T-cell (primary cell): ENCODE measurements at places on chromosomes 2 and 18. TPM values are rescaled to one million over a fixed set of nuclear protein-coding genes. Genes with fewer than 3 reads are reported as not detected.
A peak's percentile ranks its signal among the peaks of the same experiment; 100 is the strongest.

DNA sequence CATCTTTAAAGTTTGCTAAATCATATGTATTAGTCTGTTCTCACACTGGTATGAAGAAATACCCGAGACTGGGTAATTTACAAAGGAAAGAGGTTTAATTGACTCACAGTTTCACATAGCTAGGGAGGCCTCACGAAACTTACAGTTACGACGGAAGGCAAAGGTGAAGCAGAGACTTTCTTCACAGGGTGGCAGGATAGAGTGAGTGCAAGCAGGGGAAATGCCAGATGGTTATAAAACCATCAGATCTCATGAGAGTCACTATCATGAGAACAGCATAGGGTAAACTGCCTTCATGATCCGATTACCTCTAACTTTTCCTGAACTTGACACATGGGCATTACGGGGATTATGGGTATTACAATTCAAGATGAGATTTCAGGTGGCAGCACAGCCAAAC is 1075.2 kb upstream of the NRXN1 start:
- H3K36me3 ChIP-seq = no peaks in the 10 kb centered on the region
- no peak for DNase-seq
- H3K4me1 ChIP-seq = no peaks in the 10 kb centered on the region
- H3K27ac ChIP-seq = no peak overlapping the region

DNA sequence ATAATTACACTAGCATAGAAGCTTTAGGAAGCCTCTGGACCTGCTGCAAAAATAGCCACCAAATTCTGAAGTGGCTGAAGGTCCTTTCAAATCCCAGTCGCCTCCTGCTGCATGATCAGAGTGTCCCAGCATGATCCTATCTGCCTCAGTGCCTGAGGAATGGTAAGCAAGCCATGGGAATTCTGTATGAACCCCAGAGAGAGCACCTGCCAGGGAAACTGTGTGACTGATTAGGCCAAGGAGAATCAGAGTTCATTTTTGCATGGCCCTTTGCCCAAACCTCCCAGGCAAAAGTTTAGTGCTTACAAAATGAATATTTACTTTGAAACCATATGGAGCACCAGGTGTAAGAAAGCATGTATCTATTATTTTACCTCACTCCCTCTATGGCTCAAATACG is 221.4 kb downstream of the ARL4C start:
- peaks cover 8% of the 10 kb centered on the region for H3K4me1 ChIP-seq
- no peak overlapping the region for H3K4me3 ChIP-seq
- no peaks in the 10 kb centered on the region for H3K27me3 ChIP-seq
- no peak for DNase-seq
- no peak overlapping the region for H3K27ac ChIP-seq

- H3K4me3 ChIP-seq = no peak overlapping the region
- no peaks in the 10 kb centered on the region for H3K4me1 ChIP-seq
- DNase-seq = no peak
- H3K36me3 ChIP-seq = no peaks in the 10 kb centered on the region
- H3K27ac ChIP-seq = no peak overlapping the region
These were observed 68.3 kb downstream of the MARCO start for GRCh38 chr2:119010336-119010735.

GRCh38 chr2:44459739-44460138 is 98.0 kb downstream of the CAMKMT start:
- H3K4me3 ChIP-seq = no peak overlapping the region
- H3K4me1 ChIP-seq = no peaks in the 10 kb centered on the region
- no peaks in the 10 kb centered on the region for H3K36me3 ChIP-seq
- no peak overlapping the region for H3K27ac ChIP-seq
- DNase-seq = no peak
- no peaks in the 10 kb centered on the region for H3K27me3 ChIP-seq

- peaks cover 24% of the 10 kb centered on the region for H3K27me3 ChIP-seq
- H3K36me3 ChIP-seq = no peaks in the 10 kb centered on the region
- DNase-seq = no peak
- no peak overlapping the region for H3K27ac ChIP-seq
These were observed 270.9 kb downstream of the CYP26B1 start for GRCh38 chr2:71876542-71877451.

GRCh38 chr18:35616664-35617423 is 35.3 kb downstream of the GALNT1 start:
- peak; percentile 35 for DNase-seq
- H3K27ac ChIP-seq = peak overlapping the region; percentile 67
- no peaks in the 10 kb centered on the region for H3K36me3 ChIP-seq
- H3K4me3 ChIP-seq = peak overlapping the region; percentile 13
- H3K4me1 ChIP-seq = peaks cover 4% of the 10 kb centered on the region

DNA sequence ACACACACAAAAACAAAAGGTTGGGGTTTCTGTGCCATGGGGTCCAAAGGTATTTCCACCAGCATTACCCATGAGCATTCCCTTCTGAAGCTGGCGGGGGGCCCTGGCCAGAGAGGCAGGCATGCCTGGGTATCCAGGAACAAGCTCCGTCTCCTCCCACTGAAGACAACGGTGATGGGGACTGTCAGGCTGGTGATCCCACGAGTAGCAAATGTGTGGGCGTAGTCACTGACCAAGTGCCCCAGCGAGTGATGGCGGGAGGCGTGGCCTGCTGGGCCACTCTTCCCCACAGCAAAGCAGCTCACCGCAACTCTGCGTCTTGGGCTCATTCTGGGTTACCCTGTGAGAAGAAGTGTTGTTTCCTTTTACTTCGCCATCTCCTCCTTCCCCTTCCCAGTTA is 270.6 kb downstream of the CDCA7 start:
- no peak overlapping the region for H3K4me3 ChIP-seq
- H3K36me3 ChIP-seq = no peaks in the 10 kb centered on the region
- DNase-seq = no peak

DNA sequence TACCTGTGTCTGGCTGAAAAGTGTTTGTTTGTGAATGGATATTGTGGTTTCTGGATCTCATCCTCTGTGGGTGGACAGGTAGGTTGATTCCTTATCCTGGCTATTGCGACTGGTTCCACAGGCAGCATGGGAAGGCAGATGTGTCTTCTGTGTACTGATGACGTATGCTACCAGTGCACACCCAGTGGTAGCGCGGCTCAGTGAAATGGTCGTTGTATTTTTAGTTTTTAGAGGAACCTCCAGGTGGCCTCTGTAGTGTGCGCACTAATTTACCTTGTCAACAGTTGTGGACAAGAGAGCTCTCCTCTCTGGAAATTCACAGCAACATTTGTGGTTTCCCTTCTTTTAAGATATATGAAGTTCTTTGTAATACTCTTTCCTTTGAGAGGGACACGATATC is 52.5 kb downstream of the CCDC74A start:
- peaks cover 5% of the 10 kb centered on the region for H3K27me3 ChIP-seq
- no peaks in the 10 kb centered on the region for H3K4me1 ChIP-seq
- no peaks in the 10 kb centered on the region for H3K36me3 ChIP-seq
- no peak for DNase-seq
- H3K27ac ChIP-seq = no peak overlapping the region
- no peak overlapping the region for H3K4me3 ChIP-seq

DNA sequence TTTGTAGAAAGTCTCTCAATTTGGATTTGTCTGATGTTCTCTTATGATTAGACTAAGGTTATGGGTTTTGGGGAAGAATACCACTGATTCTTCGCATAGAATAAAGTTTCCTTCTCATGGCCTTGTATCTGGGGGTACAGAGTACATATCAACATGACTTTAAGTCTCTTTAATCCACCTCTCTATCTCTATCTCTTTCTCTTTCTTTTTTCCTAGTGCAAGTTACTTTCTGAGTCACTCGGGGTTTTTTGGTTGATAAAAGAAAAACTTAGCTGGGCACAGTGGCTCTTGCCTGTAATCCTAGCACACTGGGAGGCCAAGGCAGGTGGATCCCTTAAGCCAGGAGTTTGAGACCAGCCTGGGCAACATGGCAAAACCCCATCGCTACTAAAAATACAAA is 100.1 kb upstream of the MAP4K3 start:
- no peaks in the 10 kb centered on the region for H3K36me3 ChIP-seq
- H3K4me1 ChIP-seq = no peaks in the 10 kb centered on the region
- H3K4me3 ChIP-seq = no peak overlapping the region
- no peaks in the 10 kb centered on the region for H3K27me3 ChIP-seq
- no peak for DNase-seq

- DNase-seq = no peak
- H3K4me1 ChIP-seq = no peaks in the 10 kb centered on the region
- no peaks in the 10 kb centered on the region for H3K36me3 ChIP-seq
- no peak overlapping the region for H3K27ac ChIP-seq
- no peak overlapping the region for H3K4me3 ChIP-seq
- no peaks in the 10 kb centered on the region for H3K27me3 ChIP-seq
These were observed 310.4 kb upstream of the CCDC68 start for GRCh38 chr18:55269622-55270021.

DNA sequence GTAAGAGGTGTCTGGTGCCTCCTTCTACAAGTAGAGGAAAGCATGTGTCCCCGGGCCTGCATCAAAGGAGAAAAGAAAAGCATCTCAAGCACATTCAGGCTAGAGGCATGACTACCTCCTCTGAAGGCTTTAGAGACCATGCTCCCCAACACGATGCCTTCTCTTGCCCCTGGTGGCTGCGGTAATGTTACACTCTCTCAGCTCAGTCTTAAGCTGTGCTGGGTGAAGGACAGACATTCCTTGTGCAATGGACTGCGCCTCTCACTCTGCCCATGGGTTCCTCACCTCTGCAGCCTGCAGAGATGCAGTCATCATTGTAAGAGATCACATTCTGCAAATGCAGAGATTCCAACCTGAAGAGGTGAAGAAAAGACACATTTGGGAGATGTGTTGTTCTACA is 148.2 kb upstream of the HNRNPA3 start:
- no peaks in the 10 kb centered on the region for H3K27me3 ChIP-seq
- no peaks in the 10 kb centered on the region for H3K4me1 ChIP-seq
- no peak overlapping the region for H3K4me3 ChIP-seq
- no peak overlapping the region for H3K27ac ChIP-seq
- no peak for DNase-seq
- H3K36me3 ChIP-seq = no peaks in the 10 kb centered on the region

- DNase-seq = no peak
- no peak overlapping the region for H3K27ac ChIP-seq
- no peak overlapping the region for H3K4me3 ChIP-seq
- H3K27me3 ChIP-seq = no peaks in the 10 kb centered on the region
- H3K36me3 ChIP-seq = no peaks in the 10 kb centered on the region
These were observed 520.9 kb downstream of the CPS1 start for GRCh38 chr2:211077216-211077767.

DNA sequence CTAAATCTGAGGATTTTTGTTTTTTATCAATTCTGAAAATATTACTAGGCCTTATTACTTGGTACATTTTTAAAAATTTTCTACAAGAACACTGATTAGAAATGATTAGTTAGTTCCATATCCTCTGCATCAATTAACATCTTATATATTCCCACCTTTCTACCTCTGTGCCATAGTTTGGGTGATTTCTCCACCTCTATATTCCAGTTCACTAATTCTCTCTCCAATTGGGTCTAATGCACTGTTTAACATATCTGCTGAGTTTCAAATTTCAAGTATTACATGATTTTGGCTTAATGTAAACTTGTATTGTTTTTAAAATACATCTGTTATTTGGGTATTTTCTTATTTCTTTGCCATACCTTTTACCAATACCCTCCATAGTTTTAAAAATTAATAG is 705.7 kb upstream of the SALL3 start:
- no peaks in the 10 kb centered on the region for H3K4me1 ChIP-seq
- H3K27ac ChIP-seq = no peak overlapping the region
- H3K36me3 ChIP-seq = no peaks in the 10 kb centered on the region
- no peak for DNase-seq
- no peak overlapping the region for H3K4me3 ChIP-seq
- no peaks in the 10 kb centered on the region for H3K27me3 ChIP-seq

DNA sequence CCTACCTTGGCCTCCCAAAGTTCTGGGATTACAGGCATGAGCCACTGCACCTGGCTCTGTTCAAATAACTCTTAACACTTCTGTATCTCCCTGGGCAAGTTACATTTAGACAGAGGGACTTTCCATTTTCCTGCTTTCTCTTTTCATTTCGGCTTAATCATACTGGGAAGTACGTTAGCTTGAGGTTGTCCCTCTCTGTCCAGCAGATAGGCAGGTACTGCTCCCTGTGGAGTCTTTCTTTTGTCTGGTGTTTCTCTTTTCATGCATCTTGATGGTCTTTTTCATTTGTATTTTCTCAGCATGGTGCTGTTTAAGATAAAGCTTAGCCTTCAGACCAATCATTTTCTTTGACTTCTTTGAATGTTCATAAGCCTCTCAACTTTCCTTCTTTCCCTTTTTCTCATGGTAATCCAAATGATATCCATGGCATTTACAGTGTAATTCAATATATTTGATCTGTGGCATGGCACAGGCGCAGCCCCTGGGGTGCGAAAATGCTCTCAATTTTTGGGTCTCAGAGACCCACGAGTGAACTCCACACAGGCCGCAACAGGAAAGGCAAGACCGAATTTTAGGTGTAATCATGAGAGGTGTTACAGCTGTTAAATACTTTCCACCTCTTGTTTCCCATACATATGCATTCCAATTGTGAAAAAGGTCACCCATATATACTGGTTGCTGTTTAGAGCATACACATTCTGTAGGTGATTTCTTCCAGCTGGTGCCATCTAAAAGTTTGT is 99.9 kb upstream of the MYO3B start:
- H3K36me3 ChIP-seq = peaks cover 5% of the 10 kb centered on the region
- no peak overlapping the region for H3K27ac ChIP-seq
- DNase-seq = no peak
- no peak overlapping the region for H3K4me3 ChIP-seq

DNA sequence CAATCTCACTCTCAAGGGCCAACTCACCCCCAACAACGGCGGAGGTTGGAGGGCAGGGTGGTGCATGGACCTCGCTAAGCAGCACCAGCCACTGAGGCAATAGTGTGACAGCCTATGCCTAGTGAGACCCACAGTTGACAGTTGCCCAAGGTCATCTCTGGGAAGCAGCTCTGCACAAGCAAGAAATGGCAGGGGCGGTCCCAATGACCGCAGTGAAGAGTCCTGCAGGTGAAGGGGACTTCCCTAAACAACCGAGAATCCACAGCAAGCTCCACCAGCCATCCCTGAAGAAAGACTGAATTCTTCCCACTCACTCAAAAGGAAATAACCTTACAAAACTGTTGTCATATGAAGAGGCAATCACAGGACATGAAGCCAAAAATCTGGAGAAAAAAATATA is 313.4 kb upstream of the ID2 start:
- no peak overlapping the region for H3K27ac ChIP-seq
- H3K36me3 ChIP-seq = no peaks in the 10 kb centered on the region
- DNase-seq = no peak
- no peak overlapping the region for H3K4me3 ChIP-seq

Gene CAPN13
- total RNA-seq = not detected

GRCh38 chr2:103152556-103152955 is 390.7 kb downstream of the TMEM182 start:
- no peak overlapping the region for H3K27ac ChIP-seq
- H3K4me1 ChIP-seq = no peaks in the 10 kb centered on the region
- no peak for DNase-seq
- no peak overlapping the region for H3K4me3 ChIP-seq
- no peaks in the 10 kb centered on the region for H3K36me3 ChIP-seq
